ENCODE measurements at places on chromosomes 16 and 17. TPM values are rescaled to one million over a fixed set of nuclear protein-coding genes. Genes with fewer than 3 reads are reported as not detected.

The CD300E gene
- total RNA-seq: not detected

The BLMH gene
- total RNA-seq: 57.3 TPM

The CXCL16 gene
- total RNA-seq: 1.3 TPM

The YBX2 gene
- total RNA-seq: not detected

The PROCA1 gene
- 1.1 TPM for total RNA-seq

The TMEM114 gene
- total RNA-seq: not detected

The STAT5B gene
- 33.6 TPM for total RNA-seq

The ZG16 gene
- total RNA-seq: not detected

The PIK3R6 gene
- not detected for total RNA-seq

The SLC13A5 gene
- total RNA-seq: 0.19 TPM

The POLR2C gene
- total RNA-seq: 77.7 TPM

The PRAC2 gene
- not detected for total RNA-seq

The ITGB3 gene
- 44.5 TPM for total RNA-seq

The ST6GALNAC1 gene
- not detected for total RNA-seq

Data from bladder microvascular endothelial cell (primary cell).